ENCODE measurements at places on chromosomes 3 and 15.

DNA sequence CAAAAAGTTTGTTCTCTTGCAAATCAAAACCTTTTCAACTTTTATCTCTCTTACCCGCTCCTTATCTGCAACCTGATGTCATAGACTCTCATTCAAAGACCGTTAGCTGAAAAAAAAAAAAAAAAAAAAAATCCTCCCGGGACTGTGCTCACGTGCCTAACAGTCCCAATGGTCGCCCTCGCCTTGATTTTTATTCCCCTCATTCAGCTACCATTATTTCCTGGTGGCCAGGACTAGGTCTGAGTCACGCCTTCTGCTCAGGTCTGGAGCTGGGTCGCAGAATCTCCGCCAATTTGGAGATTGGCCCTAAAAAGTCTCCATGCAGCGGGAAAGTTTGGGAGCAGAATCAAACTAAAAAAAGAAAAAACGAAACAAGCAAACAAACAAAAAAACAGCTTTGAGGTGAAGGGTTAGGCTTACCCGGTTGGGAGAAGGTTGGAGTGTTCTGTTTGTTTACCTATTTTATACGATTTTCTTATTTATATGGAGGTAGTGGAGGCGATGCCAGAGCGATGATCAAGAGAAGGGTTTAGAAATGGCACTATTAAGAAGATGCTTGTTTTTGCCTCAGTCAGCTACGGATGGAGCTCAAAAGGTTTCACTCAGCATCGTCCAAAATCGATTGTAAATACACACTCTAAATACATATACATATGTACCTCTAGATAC, 51.1 kb downstream of the ZIC4 start:
- no peak for DNase-seq

GRCh38 chr3:37509069-37509468, 334.7 kb upstream of the LRRFIP2 start:
- no peak for DNase-seq

GRCh38 chr3:182242489-182242942, 530.8 kb downstream of the SOX2 start:
- no peak for DNase-seq

DNA sequence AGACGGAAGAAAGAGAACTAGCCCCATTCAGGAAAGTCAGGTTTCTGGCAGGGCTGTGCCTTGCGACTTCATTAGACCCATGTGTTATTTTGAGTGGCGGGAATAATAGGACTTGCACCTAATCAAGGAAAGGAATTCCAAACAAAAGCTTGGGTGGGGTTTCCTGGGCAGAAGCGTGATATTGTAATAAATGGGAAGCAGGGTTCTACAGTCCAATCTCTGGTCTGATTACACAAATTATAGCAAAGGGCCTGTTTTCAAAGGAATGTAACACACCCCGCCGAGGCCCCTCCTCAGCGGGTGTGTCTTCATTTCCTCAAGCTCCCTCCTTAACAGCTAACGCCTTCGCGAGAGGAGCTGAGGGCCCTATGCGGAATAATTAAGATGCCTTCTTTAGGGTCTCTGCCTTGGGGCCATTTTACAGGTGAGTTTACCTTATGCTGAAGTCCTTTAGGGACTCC, 396.0 kb upstream of the C2CD4B start:
- DNase-seq = no peak

- peak; percentile 73 for DNase-seq
Observed at GRCh38 chr3:58640700-58641372, 25.7 kb downstream of the FAM3D start.
